ENCODE measurements at places on chromosomes 13 and 19. TPM values are rescaled to one million over a fixed set of nuclear protein-coding genes. Genes with fewer than 3 reads are reported as not detected.

Gene CEACAM4
- total RNA-seq: not detected

Gene ATCAY
- total RNA-seq: 0.04 TPM

Gene CACNA1A
- 0.58 TPM for total RNA-seq

Gene C13orf46
- total RNA-seq: 0.09 TPM

Gene CYP2A7
- not detected for total RNA-seq

Gene ACP7
- 0.09 TPM for total RNA-seq

Measured in muscle of leg (tissue), 16 donors.